SW 1271 (cell line): ENCODE measurements at places on chromosomes 7 and 10.

DNA sequence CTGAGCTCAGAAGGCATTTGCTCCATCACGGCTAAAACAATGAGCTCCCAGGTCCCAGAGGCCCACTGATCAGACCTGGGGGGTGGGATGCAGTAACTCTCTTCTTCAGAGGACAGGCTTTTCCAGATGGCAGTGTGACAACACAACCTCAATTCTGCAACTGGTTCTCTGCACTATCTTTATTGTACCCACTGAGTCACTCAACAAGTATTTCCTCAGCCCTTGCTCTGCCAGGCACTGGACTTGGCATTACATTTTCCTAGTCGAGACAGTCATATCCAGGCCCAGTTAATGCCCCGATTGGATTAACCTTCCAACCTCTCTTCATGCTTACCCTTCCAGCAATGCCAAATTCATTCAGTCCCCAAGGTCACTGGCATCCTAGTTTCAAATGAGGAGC lies 72.6 kb downstream of the JAZF1 start:
- no peak for DNase-seq

DNA sequence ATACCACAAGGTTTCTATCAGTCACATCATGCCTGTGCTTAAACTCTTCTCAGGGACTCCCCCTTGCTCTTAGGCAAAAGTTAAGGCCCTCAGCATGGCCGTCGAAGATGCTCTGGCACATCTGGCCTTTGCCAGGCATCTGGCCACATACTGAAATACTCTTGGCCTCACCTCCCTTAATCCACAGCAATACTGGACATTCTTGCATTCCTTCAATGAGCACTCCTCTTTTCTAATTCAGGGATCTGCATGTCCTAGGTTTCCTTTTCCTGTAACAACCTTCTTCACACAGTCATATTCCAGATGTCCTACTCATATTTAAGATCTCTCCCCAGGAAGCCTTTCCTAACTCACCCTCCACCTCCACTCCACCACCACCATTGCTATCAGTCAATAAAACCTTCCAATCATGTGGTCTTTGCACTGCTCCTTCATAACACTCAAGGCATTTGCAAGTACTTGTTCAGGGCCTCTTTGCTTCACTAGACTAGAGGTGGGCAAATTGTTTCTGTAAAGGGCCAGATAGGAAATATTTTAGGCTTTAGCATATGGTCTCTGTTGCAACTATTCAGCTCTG lies 216.6 kb downstream of the KCNMA1 start:
- DNase-seq: no peak

- no peak for DNase-seq
Measured at GRCh38 chr10:31343551-31343950, 24.5 kb downstream of the ZEB1 start.

DNA sequence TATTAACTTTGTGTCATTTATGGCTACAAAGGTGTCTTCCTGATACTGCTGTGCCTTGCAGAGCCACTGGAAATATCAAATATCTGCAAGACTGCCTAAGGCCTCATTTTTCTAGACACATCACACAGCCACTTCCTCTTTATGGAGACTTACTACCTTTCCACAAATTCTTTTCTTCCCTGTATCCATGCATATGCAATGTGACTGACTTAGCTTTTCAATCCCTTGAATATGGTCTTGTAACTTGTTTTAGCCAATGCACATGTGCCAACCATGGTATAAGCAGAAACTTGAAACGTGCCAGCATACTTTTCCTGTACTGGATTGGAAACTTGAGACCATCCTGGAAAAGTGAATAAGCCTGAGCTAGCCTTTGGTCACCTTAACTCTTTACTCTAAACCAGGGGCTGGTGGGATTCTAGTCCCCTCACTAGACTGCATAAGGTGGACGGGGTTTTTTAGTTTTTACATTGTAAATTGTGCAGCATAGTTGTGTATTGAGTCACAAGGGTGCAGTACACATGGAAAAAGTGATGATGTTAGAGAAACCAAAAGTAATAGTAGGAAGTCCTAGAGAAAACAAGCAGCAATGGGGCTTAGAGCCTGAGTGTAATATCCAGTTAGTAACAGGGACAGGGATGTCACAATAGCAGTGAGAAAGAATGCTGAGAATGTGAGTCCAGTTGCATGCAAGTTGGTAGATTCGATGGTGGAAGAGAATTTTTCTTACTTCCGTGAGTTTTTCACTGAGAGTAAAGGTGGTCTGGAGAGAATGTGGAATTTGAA lies 879.5 kb downstream of the SORCS1 start:
- DNase-seq: no peak

- DNase-seq: no peak
Measured at GRCh38 chr7:151252561-151252835, 4.0 kb upstream of the SMARCD3 start.

- DNase-seq: no peak
Measured at GRCh38 chr7:19999681-20000080, 217.5 kb downstream of the MACC1 start.

- DNase-seq: no peak
Measured at GRCh38 chr10:5692461-5693358, 8.1 kb downstream of the TASOR2 start.

DNA sequence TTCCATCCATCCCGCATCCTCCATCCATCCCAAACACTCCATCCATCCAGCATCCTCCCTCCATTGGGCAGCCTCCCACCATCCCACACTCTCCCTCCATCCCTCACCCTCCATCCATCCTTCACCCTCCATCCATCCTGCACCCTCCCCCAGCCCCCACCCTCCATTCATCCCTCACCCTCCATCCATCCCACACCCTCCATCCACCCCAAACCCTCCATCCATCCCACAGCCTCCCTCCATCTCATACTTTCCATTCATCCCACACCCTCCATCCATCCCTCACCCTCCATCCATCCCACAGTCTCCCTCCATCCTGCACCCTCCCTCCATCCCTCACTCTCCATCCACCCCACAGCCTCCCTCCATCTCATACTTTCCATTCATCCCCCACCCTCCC lies 60.4 kb downstream of the FOXI2 start:
- DNase-seq: no peak

DNA sequence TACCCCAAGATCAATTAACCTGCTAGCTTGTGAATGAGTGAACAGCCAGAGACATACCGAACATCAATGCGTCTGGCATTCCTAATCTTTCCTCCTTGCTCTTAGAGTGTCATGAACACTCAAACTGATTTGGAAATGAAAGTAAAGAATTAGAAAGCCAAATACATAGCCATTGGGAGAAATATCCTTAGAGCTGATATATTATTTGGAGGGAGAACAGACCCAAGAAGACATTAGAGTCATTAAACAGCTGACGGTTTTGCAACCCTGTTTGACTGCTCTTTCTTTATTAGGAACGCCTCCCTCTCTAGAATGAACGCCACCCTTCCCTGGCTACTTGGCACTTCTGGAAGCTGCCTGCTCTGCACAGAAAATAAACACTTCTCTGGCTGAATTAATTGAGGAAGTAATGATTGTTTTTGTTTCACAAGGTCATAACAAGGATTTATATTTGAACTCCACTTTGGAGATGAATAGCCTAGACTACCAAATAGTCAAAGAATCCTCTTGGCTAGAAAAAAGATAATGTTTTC lies 42.8 kb downstream of the CTTNBP2 start:
- no peak for DNase-seq

DNA sequence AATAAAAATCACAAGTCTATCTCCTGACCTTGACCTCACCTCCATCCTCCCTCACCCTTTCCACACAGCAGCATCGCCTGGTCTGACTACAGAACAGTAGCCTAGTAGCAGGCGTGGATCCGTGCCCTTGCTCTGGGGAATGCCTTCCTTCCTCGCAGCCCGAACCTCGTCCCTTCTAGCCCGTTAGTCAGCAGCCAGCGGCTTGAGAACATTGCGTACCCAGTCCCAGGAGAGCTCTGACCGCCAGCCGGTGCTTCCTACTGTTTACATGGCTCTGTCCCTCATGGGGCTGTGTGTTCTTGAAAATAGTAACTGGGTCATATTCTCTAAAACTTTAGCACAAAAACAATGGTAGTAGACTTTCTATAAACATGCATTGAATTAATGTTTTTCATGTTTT lies 682.7 kb upstream of the IGFBP3 start:
- DNase-seq: no peak

DNA sequence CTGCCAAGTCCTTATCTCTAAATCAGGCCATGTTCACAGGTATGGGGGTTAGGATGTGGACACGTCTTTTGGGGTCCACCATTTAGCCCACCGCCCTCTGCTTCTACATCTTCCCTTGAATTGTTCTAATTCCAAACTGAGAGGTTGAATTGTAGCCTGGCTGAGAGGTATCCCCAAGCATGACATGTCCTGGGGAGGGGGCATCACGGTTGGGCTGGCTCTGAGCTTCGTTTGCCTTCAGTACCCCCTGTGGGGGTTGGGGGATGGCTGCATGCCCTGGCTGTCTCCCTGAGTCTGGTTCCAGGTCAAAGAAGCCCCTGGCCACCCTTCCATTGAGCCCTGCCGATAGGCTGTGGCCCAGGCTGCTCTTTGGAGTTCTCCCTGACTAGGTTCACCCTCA lies 204.6 kb downstream of the GLRX3 start:
- no peak for DNase-seq

DNA sequence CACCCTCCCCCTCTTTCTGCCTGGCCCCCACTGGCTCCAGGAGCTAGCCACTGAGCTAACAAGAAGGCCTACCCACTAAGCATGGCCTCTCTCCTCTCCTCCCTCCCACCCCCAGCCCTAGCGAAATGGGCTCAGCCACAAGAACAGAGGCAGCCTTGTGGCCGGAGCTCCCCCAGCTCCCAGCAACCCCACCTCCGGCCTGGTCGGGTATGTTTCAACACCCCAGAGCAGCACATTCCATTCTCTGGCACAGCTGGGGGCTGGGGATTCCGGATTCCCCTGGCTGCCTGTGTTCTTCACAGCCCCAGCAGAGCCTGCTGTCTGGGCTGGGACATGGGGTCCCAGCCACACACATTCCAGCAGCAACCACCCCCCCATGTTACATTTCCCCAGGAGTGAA lies 9.0 kb downstream of the SFRP5 start:
- DNase-seq: no peak

DNA sequence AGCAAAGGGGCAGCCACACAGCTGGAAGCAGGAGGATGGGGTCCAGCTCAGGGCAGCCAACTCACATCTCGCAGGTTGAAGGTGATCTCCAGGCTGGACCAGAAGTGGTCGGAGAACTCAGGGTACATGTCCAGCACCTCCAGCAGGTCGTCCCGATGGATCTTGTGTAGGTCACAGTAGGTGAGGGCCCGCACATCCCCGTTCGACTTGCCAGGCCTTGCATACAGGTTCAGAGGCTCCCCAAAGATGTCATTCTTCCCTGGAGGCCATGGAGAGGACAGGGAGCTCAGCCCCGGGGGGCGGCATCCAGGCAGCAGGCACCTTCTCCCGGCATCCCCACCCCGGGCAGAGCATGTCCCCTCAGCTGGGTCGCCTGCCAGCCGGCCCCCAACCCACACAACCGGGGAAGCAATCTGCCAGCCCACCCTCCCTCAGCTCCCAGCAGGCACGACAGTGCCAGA lies 29.3 kb downstream of the KCNH2 start:
- no peak for DNase-seq

- no peak for DNase-seq
Measured at GRCh38 chr7:22989643-22990587, 24.0 kb downstream of the HYCC1 start.

GRCh38 chr7:117639966-117640365 lies 160.1 kb downstream of the CFTR start:
- DNase-seq: no peak

DNA sequence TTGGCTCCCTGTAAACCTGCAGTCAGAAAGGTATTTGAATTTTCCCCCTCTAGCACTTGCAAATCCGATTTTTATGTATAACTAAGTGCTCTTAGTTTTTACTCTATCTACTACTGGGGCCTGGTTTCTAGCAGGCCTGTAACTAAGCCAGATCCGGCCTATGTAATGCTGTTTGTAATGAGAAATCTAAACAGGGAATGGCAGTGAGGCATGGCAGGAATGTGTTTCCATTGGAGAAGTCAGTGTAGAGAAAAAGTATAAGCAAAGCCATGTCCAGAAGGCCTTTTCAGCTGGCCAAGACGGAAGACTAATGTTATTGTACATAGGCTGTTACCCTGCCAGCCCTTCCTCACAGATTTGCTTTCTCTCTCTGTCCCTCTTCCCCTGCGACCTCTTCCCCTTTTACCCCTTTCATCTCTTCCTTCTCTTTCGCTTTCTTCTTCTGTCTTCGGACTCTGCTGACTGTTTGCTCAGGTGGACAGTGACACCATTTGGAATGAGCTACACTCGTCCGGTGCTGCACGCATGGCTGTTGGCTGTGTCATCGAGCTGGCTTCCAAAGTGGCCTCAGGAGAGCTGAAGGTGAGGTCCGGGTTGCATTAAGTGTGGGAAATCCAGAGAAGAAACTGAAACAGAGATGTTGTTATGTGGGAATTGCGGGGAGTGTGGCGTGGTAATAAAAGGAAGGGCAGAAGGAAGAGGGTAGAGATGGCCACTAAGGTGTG lies 297.5 kb downstream of the HDAC9 start:
- DNase-seq: no peak

- no peak for DNase-seq
Measured at GRCh38 chr10:13706604-13707003, 119.8 kb downstream of the PRPF18 start.

DNA sequence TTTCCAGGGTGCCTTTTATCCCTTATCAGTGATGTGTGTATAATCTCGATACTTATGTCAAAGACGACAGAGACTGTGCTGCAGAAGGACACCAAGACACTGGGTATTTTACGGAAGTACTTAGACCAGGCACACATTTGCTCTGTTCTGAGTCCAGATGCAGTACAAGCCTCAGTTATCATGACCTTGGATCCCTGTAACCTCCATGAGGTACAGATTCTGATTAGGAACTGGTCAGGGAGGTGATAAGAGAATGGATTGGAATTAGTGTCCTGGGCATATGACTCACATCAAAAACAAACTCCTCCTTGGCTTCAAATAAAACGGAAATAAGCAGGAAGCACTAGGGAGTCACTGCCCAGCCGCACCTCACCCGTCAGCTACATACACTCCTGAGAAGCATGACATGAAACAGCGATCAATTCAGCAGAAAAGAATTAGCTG lies 146.5 kb downstream of the SFMBT2 start:
- DNase-seq: no peak

DNA sequence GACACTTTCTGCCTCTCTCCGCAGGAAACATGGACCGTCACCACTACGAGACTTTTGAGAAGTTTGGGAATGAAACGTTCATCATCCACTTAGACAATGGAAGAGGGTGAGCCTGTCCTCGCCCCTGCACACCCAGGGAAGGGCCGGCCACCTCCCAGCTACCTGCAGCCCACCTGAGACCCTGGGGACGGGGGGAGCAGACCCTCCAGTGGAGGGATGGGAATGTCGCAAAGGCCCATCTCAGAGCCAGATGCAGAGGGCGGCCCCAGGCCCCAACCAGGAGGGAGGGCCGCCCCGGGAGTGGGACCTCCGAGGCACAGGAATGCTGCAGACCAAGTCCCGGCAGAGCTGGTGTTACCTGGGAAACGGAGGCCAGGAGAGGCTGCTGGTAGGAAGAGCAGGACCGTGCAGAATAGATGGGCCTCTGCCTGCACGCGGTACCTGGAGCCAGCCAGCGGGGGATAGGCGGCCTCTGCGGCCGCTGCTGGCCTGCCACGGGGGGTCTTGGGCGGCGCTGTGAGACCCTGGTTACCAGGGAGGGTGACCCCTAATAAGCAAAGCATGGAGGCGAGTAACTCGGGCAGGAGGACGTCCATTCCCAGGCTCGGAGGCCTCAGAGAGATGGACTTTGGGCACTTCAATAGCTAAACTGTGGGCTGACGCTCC lies 32.9 kb upstream of the FOXL3 start:
- no peak for DNase-seq
